ENCODE measurements at places on chromosomes 13 and 19.

GRCh38 chr19:31995546-31995945 lies 349.9 kb upstream of the ZNF507 start:
- DNase-seq: no peak

- DNase-seq: no peak
Measured at GRCh38 chr13:108657519-108657918, 28.1 kb downstream of the MYO16 start.

- DNase-seq: no peak
Measured at GRCh38 chr13:108828086-108828815, 198.8 kb downstream of the MYO16 start.

DNA sequence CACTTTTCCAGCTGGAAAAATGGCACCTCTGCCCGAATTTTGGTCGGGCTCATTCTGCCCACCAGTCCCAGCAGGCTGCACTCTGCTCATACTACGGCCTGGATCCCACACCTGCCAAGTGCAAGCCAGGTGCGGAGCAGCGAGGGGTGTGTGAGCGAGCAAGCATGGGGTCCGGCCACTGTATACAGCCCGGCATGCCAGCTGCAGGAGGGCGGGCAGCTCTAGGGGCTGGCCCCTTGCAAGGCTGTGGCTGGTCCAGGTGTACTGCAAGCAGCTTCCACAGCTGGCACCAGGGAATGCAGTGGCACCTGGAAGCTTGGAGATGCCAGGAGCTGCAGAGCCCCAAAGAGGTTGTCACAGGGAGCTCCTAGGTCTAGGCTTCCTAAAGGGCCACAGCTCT lies 2.7 kb upstream of the INTS6 start:
- no peak for DNase-seq

- DNase-seq: no peak
Measured at GRCh38 chr13:89375839-89376238, 1704.7 kb downstream of the SLITRK5 start.

DNA sequence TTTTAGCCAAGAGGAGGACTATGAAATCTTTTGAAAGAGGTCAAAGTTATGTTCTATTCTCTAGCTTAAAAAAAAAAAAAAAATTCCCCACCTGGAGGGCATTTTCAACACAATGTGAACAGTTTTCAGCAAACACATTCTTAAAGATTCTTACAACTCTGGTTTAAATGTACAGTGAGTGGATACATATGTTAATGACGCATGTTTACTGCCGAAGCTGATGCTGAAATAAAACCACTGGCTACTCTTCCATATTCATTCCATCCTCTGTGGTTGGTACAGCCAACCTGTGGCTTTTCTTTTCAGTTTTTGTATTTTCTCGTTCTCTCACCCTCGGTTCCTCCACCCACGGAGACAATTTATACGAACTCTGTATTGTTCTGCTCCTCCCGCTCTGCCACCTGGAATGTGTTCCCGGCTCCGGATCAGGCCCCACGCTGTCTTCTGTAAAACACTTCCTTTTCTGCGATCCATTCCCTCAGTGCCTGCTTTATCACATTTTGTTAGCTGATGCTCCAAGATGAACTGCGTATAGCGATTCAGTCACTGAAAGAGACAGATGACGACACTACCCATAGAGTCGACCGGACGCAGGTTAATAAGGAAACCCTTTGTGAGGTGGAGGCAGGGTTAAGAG lies 466.4 kb upstream of the ARGLU1 start:
- DNase-seq: no peak
